GM13977 (cell line): ENCODE measurements at places on chromosomes 7 and 10.

DNA sequence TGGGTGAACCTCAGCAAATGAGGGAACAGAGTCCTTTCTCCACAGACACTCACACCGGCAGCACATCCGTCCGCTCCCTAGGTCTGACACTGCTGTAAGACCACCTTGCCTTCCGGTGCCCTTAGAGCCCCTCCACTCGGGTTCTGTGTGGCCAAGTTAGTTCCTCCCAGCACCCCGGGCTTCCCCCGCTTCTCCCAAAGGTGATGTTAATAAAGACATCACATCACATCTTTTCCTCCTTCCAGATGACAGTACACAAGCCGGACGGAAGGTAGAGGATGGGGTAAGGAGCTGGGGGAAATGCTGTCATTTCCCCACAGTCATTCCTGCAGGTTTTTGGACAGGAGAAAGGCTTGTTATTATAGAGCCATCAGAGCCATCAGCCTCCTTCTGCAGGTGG, 42.3 kb downstream of the OAT start:
- no peak for DNase-seq

- DNase-seq: no peak
Observed at GRCh38 chr7:151735851-151736402, 141.0 kb downstream of the PRKAG2 start.

DNA sequence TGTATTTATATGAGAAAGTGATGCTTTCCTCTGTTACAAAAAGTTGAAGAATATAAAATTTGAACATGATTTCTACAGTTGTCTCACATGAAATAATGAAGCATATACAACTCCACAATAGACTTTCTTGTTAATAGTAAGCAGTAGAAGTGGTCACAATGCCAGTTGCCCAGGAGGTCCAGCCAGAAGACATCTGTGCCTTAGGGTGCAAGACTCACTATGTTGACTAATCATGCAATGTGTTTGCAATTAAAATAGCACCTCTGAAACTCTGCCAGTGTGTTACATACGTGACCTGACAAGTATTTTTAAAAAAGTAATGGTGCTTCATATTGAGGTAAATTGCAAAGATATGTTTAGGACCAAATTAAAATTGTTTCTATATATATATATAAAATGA, 547.2 kb downstream of the ETV1 start:
- DNase-seq: no peak

- DNase-seq: no peak
Observed at GRCh38 chr10:123428391-123428790, 237.8 kb upstream of the GPR26 start.

GRCh38 chr7:69245646-69246045, 352.6 kb upstream of the AUTS2 start:
- DNase-seq: no peak

GRCh38 chr7:133795068-133795665, 332.0 kb upstream of the LRGUK start:
- DNase-seq: no peak

DNA sequence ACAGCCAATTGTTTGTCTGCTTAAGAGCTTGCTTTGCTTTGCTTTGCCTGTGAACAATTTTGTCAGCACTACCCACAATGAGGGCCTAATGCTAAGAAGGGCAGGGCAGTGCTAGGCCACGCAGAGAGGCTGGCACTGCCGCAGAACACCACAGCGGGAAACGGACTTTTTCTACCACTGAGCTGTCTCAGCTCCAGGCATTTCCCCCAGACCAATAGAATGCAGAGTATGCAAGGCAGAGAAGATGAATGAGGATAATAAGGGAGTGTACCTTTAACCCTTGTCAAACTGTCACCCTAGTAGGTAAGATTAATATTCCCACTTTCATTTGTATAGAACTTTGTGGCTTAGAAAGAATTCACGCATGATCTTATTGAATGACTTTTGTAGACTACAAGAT, 104.5 kb downstream of the SH3PXD2A start:
- no peak for DNase-seq

DNA sequence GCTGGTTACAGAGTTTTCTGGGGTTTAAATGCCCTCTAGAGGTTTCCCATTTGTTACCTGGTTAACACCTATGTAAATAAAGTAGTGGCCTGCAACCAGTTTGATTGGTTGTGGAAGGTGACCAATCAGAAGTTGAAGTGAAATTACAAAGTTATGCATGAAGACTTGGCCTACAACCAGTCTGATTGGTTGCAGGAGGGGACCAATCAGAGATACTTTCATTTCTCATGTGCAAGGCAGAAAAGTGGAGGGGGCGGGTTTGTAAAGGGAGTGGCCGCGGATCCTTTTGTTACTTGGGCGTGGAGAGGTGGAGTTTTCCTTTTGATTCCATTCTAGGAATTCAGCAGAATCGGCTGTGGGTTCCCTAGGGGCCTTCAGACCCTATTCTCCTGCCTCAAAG, 80.8 kb downstream of the SEC23IP start:
- DNase-seq: no peak

DNA sequence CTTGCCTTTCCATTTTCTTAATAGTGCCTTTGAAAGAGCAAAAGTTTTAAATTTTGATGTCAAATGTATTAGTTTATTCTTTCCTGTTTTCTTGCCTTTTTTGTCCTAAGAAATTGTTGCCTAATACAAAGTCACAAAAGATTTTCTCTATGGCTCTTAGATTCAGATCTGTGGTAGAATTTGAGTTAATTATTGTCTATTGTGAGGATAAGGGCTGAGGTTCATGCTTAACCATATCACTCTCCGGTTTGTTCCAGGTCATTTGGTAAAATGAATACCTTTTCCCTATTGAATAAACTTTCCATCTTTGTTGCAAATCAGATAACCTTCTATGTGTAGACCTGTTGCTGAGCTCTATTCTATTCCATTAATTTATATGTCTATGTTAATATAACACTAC, 96.0 kb downstream of the NOD1 start:
- DNase-seq: no peak
